Activated naive CD8-positive, alpha-beta T cell treated with anti-CD3 and anti-CD28 coated beads, Interleukin-2, amount 50 U/mL, for 16 hours (primary cell): ENCODE measurements at places on chromosomes 16 and 17.

GRCh38 chr17:72349011-72349410 is 228.2 kb downstream of the SOX9 start:
- DNase-seq: no peak

- no peak for DNase-seq
Observed at GRCh38 chr16:54270711-54271110, 15.9 kb downstream of the IRX3 start.

DNA sequence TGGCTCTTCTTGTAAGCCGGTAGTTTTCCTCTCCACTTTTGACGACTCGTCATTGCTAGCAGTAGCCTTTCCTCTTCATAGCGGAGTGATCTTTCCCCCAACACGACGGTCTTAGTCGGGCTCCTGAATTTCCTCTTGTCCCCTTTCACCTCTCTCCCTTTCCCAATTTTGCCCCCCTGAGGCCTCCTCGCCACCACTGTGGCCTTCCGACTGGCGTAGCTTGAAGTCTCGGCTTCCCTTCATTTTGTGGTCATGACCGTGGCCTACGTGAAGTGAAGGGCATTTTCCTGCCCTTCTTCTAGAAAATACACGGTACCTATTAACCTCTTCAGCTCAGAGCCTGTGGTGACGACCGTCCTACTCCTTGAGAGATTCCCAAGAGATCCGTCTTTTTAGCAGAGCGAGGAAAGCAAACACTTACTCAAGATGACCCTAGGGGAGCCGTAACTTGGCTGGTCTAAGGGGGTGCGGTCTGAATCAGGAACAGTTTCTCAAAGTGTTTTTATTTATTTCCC is 787 bp downstream of the PRKAR1A start:
- no peak for DNase-seq

- DNase-seq: no peak
Observed at GRCh38 chr17:909642-910323, 69.8 kb downstream of the NXN start.

GRCh38 chr17:22492331-22492730 is 800.0 kb downstream of the KCNJ18 start:
- DNase-seq: no peak

DNA sequence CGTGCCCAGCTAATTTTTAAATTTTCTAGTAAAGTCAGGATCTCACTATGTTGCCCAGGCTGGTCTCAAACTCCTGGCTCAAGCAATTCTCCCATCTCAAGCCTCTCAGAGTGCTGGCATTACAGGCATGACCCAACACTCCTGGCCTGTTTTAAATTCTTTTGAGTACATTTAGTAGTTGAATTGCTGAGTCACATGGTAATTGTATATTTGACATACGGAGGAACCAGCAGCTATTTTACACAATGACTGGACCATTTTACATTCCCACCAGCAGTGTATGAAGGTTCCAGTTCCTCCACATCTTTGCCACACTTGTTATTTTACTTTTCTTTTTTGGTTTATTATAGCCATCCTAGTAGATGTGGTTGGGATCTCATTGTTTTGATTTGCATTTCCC is 43.6 kb downstream of the RHOT1 start:
- no peak for DNase-seq

DNA sequence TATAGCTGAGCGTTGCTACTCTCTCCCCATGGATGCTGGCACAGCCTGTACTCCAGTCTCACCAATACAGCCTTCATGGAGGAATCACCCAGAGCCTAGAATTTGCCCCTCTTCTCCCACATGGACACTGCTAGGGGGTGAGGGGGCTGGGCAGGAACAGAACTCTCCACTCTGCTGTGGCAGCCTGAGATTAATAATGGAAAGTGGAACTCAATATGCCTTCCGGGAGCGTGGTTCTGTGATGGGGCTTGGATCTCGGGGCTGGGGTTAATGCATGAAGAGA is 1.2 kb downstream of the SLC9A5 start:
- DNase-seq: no peak

- DNase-seq: no peak
Observed at GRCh38 chr16:1347286-1347855, 4.3 kb downstream of the TSR3 start.

GRCh38 chr17:32960815-32961214 is 30.8 kb upstream of the SPACA3 start:
- DNase-seq: no peak

DNA sequence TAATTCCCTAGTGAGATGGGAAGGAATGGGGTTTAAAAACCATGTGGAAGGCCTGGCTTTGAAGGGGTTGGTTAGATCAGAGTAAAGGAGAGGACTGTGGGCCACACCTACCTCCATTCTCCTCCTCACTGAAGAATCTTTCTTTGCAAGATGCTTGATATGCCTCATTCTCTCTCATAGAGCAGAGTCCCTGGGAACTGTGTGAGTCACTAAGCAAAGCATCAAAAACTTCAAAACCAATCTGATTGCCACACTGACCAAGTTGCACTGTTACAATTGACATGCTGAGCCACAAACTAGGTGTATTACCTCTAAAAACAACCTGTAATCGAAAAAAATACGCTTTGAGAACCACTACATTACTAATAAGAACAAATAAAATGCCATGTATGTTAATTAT is 2.0 kb downstream of the TUBD1 start:
- no peak for DNase-seq

DNA sequence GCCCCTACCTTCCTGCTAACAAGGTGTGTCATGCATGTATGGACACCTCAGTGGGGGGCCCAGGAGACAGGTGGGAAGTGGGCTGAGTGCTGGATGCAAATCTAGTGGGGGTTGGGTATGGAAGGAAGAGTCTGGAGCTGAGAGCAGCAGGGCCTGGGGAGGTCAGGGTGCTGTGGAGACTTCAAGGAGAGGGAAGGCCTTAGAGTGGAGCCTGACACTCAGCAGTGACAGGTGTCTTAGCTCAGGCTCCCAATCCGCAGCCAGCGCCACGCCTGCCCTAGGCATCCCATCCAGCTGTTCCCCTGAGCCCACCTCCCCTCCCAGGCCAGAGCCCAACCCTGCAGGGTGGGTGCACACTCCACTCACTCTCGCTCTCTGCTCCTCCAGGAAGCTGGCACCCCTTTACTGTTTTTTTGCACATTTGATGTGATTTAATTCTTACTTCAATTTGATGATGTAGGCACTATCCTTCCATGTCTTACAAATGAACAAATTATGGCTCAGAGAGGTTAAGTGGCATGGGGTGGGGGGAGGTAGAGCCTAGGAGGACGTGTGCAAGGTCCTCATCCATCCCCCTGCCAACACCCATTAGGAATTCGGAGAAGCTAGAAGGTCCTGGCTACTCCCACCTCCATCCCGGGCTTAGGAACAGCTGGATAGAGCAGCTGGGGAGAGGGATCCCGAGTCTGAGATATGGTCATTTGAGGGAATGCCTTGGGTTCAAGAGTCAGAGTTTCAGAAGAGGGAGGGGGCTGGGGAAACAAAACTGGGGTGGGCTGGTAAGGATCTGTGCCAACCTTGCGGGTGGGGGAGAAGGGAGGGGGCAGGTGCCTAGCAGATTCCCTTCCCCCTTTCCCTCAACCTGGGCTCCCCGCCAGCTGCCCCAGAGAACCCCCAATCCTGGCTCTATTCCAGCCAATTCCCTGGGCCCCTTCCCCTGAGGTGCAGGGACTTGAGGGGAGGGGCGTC is 2.1 kb downstream of the FAM171A2 start:
- DNase-seq: no peak

DNA sequence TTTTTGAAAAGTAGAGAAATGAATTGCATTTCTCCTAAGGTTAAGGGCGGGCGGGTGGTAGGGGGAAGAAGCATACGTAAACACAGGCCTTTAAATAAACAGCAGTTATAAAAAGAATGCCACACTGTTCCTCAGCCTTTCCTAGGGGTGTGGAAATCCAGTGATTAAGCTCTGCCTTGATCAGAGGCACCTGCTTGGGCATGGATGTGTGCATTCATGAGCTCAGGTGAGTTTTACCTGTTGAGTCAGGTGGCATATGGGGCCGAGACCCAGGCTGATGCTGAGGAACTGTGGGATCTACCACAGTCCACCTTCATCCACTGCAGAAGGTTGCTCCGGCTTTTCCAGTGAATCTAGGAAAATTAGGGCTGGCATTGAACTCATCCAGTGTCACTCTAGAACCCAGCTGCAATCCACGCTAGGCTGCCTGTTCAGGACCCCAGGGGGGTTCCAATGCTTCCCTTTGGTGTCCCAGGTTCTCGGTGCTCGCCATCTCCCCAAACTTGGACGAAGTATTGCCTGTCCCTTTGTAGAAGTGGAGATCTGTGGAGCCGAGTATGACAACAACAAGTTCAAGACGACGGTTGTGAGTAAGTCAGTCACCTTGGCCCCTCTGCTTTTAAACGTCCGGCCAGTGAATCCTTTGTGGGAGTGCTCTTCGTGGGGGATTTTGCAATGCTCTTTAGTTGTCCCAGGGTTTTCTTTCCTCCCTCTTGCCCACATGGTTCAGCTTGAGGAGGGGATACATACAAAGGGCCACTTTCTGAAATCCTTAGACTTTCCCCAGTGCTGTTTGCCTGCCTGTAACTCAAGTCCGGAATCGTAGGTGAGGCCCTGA is 72.7 kb downstream of the SDR42E1 start:
- no peak for DNase-seq

- no peak for DNase-seq
Observed at GRCh38 chr17:75970011-75970523, 8.9 kb downstream of the ACOX1 start.

DNA sequence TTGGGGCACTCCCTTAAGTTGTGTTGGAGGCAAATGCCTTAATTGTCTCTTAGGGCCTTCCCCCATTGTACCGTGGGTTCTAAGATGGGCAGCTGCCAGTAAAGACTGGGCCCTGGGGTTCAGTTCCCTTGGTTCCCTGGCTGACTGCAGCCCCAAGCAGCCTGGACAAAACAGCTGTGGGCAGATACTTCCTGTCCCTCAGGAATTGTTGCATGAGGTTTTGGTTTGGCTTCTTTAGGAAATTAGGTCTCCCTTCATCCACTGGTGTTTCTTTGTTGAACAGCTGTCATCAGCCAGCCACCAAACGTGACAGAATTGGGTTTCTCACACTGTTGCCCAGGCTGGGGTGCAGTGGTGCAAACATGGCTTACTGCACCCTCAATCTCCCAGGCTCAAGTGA is 42.0 kb upstream of the ETV4 start:
- DNase-seq: no peak

- no peak for DNase-seq
Observed at GRCh38 chr16:86449446-86450095, 60.8 kb upstream of the FOXF1 start.

DNA sequence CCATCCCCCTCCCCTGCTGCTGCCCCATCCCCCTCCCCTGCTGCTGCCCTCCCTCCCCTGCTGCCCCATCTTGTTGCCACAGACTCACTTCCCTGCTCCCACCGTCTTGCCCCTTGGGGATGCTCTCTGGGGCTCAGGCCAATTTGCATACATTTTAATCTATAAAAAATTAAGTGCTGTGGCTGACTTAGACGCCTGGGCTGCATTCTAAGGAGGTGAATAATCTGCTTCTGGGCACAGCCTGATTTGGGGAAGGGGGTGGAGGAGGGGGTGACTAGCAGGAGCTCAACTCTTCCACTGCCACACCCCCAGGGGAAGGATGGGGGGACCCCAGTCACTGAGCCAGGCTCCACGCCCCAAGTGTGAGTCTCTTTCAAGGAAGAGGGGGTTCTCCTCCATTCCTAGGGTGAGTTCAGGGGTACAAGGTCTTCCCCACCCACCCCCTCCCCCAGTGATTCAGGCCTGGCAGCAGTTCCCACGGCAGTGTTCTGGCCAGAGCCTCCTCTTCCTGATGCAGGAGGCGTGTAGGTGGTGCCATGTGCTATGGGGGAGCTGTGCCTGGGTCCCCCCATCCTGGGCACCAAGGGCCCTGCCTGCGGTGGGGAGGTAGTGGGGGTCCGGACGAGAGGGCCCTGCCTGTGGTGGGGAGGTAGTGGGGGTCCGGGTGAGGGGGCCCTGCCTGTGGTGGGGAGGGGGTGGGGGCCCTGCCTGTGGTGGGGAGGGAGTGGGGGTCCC is 5.0 kb downstream of the DPH1 start:
- no peak for DNase-seq

- no peak for DNase-seq
Observed at GRCh38 chr17:80477647-80478478, 1.5 kb upstream of the NPTX1 start.

DNA sequence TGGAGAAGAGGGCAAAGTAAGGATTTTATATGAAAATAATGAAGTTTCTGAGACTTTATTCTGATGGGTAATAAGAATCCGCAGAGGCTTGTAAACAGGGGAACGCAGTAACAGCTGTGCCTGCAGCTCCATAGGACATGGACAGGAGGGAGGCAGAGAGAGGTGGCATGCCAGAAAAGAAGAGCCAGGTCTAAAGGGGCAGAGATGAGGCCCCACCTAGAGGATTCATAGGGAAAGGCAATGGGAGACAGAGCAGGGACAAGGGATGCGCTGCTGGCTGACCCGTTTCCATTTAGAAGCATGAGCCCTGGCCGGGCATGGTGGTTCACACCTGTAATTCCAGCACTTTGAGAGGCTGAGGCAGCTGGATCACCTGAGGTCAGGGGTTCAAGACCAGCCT is 340.3 kb upstream of the CDH5 start:
- DNase-seq: no peak

- no peak for DNase-seq
Observed at GRCh38 chr17:63768433-63768832, 5.0 kb downstream of the CCDC47 start.
